ENCODE measurements at places on chromosomes 1 and 21.

DNA sequence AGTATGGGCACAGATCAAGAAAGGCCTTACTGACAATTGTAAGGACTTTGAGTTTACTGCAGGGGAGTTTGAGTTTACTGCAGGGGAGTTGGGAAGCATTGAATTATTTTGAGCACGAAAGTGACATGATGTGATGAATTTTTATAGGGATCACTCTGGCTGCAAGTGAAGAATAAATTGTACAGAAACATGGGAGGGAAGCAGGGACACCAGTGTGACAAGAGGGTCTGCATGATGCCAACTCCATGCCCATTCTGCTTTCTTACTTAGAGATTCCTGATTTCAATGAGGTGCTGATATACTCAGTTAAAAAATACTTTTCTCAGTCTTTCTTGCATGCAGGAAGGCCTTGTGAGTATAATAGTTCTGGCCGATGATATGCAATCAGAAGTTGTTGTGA lies 234.4 kb downstream of the CENPF start:
- DNase-seq = no peak

- DNase-seq = no peak
These were observed 363.8 kb downstream of the DISC1 start for GRCh38 chr1:231990388-231990787.

DNA sequence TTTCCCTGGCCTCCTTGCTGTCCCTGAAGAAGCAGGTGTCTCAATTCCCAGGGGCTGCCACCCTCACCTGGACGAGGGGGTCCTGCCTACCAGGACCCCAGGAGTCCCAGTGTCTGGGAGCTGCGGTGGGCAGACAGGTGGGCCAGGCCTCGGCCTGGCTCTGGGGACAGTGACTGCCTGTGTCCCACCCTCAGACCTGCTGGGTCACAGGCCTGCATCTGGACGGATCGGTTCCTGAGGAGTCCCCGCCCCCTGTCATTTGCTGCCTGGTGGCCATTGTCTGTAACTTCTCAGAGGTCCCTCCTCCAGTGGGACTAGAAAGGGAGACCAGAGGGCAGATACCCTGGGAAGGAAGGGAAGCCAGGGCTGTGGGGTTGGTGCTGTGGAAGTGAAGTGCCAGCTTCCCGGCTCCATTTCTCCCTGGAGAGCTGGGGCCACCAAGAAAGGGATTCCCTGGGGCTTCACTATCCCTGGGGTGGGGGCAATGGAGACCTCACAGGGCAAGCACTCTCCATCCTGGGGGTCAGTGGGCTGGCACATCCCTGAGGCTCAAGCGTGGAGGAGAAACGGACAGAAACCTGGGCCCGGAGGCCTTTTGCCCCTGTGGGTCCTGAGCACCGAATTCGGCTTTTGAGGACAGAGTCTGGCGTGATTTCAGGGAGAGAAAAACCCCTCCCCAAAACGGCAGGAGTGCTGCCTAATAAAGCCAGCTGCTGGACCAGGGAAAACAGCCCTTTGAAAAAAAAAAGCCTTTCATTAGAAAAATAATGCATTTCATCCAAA lies 157.3 kb downstream of the PEX14 start:
- DNase-seq = no peak

DNA sequence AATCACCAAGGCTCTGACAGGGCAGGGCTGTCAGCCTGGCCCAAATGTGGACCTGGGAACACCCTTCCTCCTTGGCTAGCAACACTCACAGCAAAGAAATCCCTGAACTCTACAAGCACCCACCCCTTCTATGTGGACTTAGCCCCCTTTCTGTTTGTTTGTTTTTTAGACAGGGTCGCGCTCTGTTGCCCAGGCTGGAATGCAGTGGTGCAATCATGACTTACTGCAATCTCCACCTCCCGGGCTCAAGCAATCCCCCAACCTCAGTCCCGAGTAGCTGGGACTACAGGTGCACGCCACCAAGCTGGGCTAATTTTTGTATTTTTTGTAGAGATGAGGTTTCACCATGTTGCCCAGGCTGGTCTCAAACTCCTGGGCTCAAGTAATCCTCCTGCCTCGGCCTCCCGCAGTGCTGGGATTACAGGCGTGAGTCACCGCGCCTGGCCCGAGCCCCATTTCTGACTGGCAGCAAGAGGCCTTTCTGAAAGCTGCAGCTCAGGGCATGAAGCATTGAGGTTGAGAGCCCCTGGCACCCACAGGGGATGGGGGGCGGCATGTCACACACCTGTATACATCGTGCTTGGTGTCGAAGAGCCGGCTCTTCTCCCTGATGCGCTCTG lies 16.2 kb downstream of the RIPK4 start:
- no peak for DNase-seq

- no peak for DNase-seq
These were observed 27.3 kb downstream of the CDCP2 start for GRCh38 chr1:54125386-54126070.

DNA sequence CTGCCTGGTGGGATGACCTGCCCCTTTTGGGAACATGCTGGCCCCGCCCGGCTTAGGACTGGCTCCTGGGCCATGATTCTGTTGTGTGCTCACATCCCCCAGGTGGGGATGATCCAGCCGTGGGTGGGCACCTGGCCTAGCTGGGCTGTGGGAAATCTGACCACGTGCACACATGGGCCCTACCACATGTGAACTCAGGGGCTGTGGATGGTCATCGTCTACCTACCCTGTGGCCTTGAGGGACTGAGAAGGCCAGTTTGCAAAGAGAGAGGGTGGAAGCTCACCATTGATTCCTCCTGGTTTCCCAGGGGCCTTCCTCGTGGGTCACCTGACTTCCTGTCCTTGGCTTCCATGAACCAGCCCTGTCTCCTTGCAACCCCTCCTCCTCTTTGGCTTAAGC lies 19.4 kb upstream of the PCP4 start:
- DNase-seq = no peak

- no peak for DNase-seq
These were observed 61.2 kb downstream of the SYT6 start for GRCh38 chr1:114092186-114093062.

GRCh38 chr1:6313393-6314200 lies 52.7 kb upstream of the GPR153 start:
- DNase-seq = no peak

DNA sequence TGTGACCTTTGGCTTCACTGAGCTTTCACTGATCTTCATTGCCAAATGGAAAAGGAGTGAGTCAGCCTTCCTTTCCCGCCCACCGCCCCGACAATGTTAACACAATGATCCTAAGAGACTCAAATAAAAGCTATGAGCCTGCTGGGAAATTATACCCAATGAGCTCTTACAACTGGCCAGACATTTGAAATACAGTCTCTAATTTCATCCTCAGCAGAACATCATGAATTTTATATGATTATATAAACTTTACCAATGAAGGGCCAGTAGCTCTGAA lies 252.5 kb downstream of the SIPA1L2 start:
- peak; percentile 63 for DNase-seq

DNA sequence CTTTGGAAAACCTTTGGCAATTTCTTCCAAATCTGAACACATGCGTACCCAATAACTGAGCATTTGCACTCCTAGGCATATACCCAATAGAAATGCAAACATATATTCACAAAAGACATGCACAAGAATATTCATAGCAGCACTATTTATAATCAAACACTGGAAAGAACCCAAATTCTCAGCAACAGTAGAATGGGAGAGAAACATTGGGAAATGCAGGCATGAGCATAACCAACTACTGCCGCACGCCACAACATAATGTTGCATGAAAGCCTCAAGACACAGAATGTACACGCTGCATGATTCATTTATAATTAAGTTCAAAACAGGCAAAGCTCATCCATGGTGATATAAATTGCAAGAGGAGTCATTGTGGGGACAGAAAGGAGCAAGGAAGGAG lies 69.5 kb upstream of the FBXO28 start:
- DNase-seq = no peak

- no peak for DNase-seq
These were observed 75.1 kb downstream of the SIM2 start for GRCh38 chr21:36773995-36774394.

- DNase-seq = no peak
These were observed 56.6 kb downstream of the PCNX2 start for GRCh38 chr1:233238884-233239431.

DNA sequence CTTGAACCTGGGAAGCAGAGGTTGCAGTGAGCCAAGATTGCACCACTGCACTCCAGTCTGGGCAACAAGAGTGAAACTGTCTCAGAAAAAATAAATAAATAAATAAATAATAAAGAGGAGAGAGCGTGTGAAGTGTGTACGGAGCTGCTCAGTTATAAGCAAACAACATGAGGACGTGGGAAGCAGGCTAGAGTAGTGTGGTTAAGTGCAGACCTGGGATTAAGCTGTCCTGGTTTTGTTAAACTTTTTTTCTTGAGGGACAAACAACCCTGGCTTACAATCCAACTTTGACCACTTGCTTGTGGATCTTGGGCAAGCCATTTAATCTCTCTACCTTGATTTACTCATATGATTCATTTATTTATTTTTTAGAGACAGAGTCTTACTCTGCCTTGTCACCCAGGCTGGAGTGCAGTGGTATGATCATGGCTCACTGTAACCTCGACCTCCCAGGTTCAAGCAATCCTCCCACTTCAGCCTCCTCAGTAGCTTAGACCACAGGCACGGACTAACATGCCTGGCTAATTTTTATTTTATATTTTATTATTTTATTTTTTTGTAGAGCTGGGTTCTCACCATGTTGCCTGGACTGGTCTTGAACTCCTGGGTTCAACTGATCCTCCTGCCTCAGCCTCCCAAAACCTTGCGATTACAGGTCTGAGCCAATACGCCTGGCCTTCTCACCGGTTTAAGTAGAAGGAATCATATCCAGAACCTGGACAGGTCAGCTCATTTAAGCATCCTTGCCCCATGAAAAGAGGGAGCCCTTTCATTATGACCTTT lies 52.7 kb downstream of the RPS6KA1 start:
- DNase-seq = no peak

DNA sequence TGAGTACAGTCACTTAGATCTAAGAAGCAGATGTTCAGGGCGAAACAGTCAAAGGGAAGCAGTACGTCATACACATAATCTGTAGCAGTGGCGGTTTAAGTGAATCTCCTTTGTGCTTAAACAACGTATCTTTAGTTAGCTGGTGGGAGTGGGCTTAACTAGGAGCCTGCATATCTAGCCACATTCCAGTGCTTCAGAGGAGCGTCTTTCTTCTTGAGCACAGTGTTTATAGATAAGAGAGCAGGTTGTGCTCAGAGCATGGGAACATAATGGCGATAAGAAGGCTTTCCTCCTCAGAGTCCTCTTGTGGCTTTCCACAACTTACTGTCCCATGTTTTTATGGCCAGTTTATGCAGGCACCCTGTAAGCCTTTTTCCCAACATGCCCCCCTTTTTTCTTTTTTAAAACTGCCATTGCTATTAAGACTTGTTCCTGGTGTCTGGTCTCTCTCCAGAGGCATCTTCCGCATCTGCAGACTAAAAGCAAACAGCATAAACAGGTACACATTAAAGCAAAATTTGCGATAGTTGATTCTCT lies 3.2 kb downstream of the DAP3 start:
- no peak for DNase-seq

- no peak for DNase-seq
These were observed 414.3 kb downstream of the SETD4 start for GRCh38 chr21:35645991-35646390.

DNA sequence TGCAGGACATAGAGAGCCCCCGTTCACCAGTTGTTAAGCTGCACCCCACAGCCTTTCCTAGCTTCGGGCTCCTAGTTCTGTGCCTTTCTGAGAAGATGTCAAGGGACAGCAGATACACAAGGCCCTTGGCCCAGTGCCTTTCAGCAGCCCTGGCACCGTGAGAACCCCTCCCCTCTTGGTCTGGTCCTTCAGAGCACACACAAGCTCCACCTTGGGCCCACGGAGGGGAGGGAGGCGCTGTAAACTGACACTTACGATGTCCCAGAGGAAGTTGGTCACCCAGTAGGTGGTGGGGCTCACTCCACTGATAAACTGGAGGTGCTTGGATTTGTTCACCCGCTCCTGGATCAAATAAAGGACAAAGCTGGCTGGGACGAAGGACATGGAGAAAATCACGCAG lies 101.6 kb downstream of the ABCA4 start:
- DNase-seq = no peak

DNA sequence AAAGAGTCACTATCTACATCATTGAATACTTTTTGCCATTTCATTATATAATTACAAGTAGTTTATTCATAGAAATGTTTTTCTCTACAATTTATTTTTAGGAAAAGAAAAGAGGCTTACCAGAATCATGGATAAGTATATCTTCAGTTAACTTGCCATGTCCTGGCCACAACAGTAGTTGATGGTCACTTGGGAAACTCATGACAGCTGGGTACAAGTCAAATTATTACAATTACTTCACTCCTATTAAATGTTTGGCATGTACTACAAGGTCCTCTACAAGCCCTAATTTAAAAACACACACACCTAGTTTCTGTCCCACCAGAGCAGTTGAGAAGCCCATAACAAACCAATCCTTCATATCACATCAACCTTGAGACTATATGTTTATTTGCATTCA lies 29.4 kb downstream of the PALMD start:
- DNase-seq = no peak

GRCh38 chr21:43910460-43910859 lies 45.4 kb downstream of the AGPAT3 start:
- DNase-seq = no peak

GRCh38 chr1:196180847-196181593 lies 427.2 kb downstream of the KCNT2 start:
- DNase-seq = peak; percentile 98

DNA sequence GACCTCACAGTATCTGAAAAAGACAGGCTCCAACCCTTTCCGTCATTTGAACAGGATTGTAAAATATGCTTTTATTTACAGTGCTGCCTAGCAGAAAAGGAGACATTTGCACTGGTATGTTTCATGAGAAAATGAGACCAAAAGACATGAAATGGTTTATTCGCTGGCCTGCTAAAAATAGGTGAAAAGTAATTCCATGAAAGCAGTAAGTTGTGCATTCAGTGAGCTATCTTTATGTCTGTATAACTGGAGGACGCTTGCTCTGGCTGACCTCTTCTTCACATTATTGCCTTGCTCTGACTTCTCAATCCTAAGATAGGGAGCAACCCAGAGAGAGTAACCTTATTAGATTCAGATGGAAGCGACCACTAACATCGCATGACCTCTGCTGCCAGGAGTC lies 38.3 kb downstream of the ODF2L start:
- no peak for DNase-seq

GRCh38 chr1:54311506-54311905 lies 94.7 kb downstream of the SSBP3 start:
- DNase-seq = no peak

DNA sequence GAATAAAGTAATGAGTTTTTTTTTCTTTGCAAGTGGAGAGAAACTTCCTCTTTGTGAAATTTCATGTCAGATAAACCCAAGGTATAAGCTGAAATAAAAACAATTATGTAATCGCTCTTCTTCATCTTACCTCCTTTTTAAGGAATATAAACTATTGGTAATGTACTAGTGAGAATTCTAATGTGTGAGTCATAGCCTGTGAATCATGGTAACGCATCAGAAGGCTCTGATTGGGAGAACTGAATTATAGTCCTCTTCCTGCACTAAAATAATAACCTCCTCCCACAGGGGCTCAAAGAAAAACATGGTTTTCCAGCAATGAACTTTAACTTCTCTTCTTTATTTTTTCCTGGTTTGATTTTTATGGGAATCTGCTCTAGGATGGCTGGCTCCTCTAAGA lies 57.1 kb upstream of the COX20 start:
- peak; percentile 89 for DNase-seq

GRCh38 chr1:117696561-117696960 lies 90.7 kb downstream of the TENT5C start:
- DNase-seq = peak; percentile 86

- DNase-seq = peak; percentile 59
These were observed 33.0 kb downstream of the HUNK start for GRCh38 chr21:31905503-31906451.

All from astrocyte (in vitro differentiated cells and primary cell).